Cortex of kidney (tissue), 1 donor: ENCODE measurements at places on chromosomes 11 and 22.

- DNase-seq = no peak
These were observed 3.2 kb upstream of the C11orf91 start for GRCh38 chr11:33703788-33704187.

DNA sequence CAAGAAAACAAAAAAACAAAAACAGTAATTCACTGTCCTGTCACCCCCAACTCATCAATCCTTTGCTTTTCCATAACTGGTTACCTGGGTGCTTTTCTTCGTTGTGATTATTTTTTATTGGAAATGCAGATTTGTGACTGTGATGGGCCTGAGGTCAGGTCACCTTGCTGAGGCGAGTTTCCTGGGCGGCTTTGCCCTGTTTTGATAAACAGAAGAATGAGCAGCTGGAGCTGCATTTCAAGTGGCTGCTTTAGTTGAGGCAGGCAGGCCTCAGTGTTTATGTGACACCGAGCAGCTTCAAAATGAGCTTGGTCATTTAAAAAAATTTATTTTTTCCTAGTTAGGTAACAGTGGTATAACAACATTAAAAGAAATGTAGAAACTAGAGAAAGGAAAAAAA lies 22.2 kb downstream of the PTPRJ start:
- DNase-seq = no peak

GRCh38 chr11:120067438-120068113 lies 70.3 kb downstream of the TRIM29 start:
- no peak for DNase-seq

DNA sequence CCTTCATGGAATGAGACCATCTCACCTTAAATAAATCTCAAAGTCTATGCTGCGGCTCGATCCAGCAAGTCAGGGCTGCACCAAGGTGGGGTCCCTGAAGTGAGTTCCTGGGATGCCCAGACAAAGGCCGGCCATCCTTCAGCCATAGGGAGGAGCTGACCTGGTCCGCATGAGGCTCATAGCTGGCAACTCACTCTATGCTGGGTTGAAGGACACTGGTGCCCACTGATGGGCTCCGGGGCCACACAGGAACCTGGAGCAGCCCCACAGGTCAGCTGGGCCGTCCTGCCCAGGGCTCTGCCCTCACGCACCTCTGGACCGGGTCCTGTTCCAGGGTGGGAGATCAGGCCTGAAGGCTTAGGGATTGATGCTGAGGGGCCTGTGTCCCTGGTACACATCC lies 1339.3 kb downstream of the TBC1D22A start:
- no peak for DNase-seq

- DNase-seq = no peak
These were observed 1165.3 kb downstream of the TBC1D22A start for GRCh38 chr22:47927648-47928210.

DNA sequence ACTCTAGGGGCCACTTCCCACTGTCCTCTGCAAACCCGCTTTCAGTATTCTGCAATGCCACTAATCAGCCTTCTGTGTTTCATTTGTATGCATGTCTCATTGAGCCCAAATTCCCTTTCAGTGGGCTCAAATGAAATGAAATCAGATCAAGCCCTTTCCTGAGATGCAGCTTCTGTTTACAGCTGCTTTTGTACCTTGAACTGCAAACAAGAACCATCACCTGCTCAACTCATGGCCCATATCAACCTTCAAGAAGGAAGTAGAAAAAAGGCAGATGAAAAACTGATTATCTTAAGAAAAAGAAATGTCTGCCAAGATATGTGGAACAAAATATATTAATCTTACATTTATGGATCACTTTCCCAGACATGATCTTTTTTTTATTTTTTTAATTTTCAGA lies 141.1 kb upstream of the ARHGAP42 start:
- no peak for DNase-seq
